Renal pelvis (tissue), 12 donors: ENCODE measurements at places on chromosomes 11 and 22.

DNA sequence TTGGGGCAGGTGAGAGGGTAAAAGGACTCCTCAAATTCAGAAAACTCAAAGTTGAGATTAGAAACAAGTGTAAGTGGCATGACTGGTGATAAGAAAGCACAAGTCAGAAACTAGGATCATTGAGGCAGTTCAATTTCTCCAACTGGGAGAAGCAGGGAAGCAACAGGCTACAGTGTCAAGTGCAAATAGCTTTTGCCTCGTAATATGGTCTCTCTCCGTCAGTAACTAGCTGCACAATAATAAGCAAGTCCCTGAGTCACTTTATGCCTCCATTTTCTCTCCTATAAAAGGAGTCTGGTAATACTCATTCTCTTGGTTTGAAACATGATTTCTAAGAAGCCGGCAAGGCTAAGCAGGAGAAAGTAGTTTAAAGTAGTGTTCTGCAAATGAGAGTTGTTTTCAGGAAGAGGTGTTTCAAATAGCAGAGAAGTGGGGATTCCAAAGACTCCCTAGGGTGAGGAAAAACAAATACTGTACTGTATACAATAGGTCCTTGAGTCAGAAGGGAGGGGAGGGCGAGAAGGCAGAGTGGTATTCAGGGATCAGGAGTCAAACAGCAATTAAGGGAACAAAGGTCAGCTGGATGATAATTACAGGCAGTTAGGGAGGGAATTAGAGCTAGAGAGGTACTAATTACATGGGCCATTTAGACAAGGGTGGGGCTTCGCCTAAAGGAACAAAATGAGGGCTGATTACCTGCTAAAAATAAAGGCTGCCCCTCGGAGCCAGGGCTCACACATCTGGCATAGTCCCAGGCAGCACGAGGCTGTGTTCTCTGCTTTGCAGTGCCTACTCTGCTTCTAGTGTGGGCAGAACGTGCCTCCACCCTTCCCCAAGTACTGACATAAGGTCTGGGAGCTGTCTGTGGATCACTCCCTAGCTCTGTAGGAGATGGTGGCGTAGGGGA is 96.0 kb upstream of the BDNF start:
- no peak for DNase-seq

DNA sequence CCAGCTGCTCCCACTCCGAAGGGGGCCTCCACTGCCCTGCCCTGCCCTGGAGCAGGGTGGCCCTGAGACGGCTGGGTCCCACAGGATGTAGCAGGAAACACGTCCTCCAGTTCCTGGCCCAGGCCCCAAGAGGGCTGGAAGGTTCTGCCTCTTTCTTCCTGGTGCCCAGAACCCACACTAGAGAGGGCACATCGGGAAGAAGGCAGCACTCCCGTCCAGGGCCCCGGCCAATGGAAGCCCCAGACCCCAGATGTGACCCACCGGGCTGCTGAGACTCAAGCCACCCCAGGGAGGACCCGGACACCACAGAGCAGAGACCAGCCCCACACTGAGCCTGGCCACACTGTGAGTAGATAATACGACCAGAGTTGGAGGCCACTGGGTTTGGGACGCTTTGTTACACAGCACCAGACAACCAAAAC is 71.2 kb downstream of the CELSR1 start:
- no peak for DNase-seq

GRCh38 chr11:117479372-117479771 is 151.7 kb downstream of the CEP164 start:
- DNase-seq = no peak

DNA sequence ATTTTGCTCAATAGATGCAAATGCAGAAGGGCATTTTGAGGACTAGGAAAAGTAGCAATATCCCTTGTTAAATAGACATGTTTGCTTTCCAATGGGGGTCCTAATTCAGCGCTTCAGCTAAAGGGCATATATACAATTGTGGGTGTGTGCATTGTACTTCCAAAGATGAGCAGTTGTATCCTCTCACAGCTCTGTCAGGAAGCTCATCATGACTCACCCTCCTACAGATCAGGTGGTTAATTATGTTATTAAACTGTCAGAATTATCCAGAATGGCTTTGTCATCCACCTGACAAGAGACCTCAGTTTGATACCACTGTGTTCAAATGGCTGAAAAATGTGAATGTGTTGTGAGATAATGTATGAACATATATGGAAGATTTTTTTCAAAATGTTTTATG is 252.2 kb upstream of the MTNR1B start:
- no peak for DNase-seq

DNA sequence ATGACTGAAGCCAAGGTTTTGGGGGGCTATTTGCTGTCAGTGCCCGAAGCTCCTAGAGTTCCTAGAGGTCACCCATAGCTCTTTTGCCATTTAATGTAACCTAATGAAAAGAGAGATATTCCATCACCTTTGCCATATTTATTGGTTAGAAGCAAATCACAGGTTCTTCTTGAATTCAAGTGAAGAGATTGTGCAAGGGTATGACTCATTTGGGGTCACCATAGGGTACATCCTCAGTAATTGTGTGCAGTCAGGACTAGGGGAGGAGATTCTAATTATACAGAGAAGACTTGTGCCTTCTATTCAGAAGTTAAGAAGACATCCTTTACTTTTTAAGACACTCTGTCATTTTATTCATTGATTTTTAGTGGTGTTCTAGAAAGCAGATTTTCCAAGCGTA is 6.9 kb upstream of the PRAME start:
- DNase-seq = no peak

- no peak for DNase-seq
Measured at GRCh38 chr11:103109818-103110388, 677 bp downstream of the DYNC2H1 start.

DNA sequence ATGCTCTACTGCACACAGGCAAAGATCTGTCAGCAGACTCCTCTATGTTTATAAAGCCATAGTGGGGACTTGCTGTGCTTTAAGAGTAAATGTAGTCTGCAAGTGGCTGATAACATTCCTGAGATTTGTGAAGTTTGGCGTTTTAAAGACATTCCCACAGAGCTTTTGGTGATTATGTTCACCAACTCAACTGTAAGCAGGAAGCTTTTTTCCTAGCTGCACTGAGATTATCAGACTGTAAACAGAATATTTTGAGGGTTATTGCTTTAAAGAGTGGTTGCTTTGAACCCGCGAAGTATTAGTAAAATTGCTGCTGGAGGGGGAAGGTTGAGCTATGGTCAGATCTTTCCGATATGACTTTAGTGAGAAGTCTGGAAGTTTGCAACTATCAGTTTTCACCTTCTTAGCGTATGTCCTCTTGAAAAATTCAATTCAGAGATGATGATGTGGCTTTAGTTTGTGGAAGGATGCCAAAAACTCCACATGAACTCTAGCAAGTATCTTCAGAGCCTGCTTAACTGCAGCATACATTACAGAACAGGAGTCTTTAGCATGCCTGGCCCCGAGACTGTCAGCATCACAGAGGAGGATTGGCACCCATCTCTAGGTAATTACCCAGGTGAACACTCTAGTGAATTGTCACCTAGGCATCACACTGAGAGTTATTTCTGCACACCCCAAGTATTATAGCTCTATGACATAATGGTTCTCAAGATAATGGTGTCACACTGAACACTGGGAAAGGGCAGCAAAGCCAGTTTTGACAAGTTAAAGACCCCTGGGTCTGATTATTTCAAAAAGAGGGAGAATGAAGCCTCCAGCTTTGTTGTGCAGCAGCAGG is 89.9 kb downstream of the MTNR1B start:
- DNase-seq = peak; percentile 14

DNA sequence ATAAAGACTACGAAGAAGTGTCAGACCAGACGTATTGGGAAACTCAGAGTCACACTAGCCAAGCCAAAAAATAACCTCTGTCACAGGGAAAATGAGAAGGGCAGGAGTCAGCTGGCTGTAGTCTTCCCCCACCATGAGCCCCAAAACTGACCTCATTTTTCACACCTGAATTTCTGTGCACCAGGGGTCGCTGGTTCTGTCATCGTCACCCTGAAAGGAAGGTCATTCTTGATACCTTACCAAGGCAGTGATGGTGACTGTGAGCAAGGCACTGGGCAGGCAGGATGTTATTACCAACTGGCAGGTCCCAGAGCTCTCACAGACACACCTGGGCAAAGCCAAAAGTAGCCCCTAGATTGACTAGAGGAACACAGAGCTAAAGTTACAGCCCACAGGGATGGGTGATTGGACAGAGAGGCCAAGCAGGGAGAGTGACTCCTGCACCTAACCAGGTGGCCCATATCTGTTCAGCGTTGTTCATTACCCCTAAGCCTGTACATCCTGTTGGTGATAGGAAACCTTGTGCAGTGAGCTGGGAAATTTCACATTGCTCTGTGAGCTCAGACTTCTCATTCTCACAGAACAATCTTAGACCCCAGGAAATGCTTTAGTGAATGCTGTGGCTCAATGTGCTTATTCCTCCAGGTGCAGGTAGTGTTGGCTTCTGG is 32.3 kb upstream of the OR56A1 start:
- DNase-seq = no peak

DNA sequence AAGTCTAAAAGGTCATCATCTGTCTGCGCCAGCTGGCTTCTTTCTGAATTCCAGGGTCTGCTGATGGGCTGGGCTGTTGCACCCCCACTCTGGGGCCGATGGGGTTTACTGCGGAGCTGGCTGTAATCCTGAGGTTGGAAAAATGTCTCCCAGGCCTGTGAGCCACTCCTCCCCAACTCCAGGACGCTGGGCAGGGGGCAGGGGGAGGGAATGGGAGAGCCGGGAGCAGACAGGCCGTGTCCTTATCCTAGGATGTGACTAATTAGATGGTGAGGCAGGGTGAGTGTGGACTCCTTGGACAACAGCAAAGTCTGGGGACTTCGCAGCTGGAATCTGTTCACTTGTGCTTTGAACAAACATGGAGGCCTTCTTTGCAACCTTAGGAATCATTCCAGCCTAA is 48.7 kb downstream of the LRRC32 start:
- DNase-seq = peak; percentile 45

- DNase-seq = no peak
Measured at GRCh38 chr11:77510095-77510494, 36.2 kb upstream of the PAK1 start.

- peak; percentile 62 for DNase-seq
Measured at GRCh38 chr11:16820324-16821092, 82.1 kb downstream of the C11orf58 start.

DNA sequence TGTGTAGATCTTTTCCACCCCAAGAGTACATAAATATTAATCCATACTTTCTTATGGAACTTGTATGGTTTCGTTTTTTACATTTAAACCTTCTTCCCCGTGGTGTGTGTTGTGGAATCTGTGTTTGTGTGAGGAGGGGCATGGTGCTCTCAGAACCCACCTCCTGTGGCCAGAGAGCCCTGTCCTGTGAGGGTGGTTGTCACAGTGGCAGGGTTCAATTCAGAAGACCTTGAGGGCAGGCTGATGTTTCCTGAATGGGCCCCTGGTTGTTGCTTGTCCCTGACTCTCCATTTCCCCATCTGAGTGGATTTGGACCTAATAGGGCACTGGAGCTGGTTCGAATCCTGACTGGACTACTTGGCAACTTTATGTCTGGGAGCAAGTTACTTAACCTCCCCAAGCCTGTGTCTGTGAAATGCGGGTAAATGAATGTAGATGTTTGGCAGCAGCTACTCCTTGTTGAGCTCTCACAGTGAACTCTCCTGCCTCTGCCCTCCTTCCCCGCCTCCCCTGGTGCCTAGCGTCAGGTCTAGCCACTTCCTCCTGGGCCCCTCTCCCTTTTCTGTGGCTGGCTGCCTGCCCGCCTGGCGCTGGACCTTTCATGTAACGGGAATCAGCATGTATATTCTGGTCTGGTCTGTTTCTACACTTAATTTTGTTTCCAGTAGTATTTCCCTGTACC is 7.3 kb downstream of the NEAT1 start:
- no peak for DNase-seq

GRCh38 chr11:10528121-10528520 is 12.9 kb downstream of the RNF141 start:
- DNase-seq = no peak

GRCh38 chr11:3810951-3811350 is 2.6 kb downstream of the PGAP2 start:
- DNase-seq = no peak

- DNase-seq = no peak
Measured at GRCh38 chr22:37742376-37743171, 45.7 kb downstream of the TRIOBP start.

- DNase-seq = no peak
Measured at GRCh38 chr11:65891219-65892136, 1.0 kb downstream of the CCDC85B start.

- DNase-seq = no peak
Measured at GRCh38 chr11:104036588-104036987, at the start of gene DDI1. Gene DDI1 (plus strand): TSS chr11:104036640. CDS start chr11:104036823, 183 bp downstream.

DNA sequence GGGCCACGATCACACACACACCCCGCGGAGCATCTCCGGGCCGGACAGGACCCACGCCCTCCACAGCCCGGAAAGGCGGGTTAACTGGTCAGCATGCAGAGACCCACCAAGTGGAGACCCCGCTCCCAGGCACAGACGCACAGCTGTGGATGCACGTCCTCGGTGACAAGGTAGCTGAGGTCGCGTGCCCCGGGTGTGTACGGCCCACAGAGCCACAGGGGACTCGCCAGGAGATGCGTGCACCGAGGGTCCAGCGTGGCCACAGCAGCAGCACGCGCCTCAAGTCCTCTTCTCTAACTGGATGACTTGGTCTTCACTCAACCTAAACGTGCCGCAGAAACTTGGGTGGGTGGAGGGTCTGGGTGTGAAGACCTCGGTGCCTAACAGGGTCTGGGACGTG is 5.5 kb downstream of the H19 start:
- DNase-seq = no peak

DNA sequence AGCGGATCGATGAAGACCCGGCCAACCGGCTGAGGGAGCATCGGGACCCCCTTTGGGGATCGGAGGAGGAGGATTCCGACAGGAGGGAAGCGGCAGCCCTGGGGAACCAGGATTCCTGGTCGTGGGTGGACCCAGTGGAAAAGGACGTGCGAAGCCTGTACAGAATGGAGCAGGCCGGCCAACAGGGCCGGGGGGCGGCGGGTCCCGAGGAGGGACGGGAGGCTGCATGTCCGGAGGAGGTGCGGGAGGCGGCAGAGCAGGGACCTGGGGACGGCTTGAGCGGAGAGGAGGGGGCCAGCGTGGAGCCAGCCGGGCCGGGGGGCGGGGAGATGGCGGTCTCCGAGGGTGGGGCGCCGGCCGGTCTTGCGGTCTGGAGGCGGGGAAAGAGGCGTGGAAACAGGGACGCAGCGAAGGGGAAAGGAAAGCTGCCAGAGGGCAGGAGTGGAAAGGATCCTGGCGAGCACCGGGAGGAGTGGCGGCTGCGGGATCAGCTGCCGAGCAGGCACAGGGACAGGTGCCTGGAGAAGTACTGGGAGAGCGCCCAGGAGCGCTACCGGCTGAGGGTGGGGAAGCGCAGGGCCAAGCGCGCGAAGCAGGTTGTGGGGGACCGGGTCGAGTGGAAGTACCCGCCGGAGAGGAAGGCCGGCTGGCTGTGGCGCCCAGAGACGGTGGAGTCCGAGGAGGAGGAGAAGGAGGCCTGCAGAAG is at the start of gene ANO5:
ANO5 (plus strand) TSS at position 444 of the 706 bp plus-strand sequence. CDS start 408 bp downstream, outside the sequence.
- peak; percentile 35 for DNase-seq

DNA sequence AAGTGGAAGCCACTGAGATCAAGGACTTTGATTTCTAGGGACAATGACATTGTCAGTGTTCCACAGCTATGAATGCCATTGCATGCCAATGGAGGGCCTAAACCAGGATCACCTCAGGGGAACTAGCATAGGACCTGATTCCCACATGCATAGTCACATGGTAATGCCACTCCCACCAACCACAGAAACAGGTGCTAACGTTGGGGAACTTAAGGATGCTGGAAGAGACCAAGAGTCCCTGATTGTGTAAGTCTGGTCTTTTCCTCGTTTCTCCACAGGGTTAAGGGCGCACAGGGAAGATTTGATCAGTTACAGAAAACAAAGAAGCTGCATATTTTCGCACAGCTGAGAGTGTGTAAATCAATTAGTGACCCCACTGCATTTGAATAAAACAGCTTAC is 59.4 kb upstream of the CD44 start:
- no peak for DNase-seq
